ENCODE measurements at places on chromosomes 12 and 14.

- no peak for ATAC-seq
These were observed 35.1 kb downstream of the EIF2S3B start for GRCh38 chr12:10540776-10541205.

GRCh38 chr12:54294953-54295566, 5.8 kb downstream of the NFE2 start:
- ATAC-seq: no peak

GRCh38 chr14:44405011-44405486, 102.0 kb downstream of the FSCB start:
- no peak for ATAC-seq

DNA sequence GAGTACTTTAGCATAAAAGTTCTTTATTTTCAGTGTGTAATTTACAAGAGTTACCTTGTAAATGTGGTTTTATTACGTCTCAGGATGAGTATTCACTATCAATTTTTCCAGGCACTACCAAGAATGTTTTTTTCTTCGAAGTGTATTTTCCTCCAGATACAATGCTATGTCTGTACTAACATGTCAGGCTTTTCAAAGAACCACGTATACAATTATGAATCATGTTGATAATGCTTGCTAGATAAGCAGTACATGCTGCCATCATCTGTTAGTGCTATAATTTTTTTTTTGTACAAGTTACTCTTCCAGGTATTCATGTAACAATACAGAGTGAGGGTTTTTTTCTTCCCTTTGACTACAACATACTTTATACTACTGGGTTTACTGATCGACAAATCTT, 5.6 kb upstream of the KANSL2 start:
- ATAC-seq: no peak

DNA sequence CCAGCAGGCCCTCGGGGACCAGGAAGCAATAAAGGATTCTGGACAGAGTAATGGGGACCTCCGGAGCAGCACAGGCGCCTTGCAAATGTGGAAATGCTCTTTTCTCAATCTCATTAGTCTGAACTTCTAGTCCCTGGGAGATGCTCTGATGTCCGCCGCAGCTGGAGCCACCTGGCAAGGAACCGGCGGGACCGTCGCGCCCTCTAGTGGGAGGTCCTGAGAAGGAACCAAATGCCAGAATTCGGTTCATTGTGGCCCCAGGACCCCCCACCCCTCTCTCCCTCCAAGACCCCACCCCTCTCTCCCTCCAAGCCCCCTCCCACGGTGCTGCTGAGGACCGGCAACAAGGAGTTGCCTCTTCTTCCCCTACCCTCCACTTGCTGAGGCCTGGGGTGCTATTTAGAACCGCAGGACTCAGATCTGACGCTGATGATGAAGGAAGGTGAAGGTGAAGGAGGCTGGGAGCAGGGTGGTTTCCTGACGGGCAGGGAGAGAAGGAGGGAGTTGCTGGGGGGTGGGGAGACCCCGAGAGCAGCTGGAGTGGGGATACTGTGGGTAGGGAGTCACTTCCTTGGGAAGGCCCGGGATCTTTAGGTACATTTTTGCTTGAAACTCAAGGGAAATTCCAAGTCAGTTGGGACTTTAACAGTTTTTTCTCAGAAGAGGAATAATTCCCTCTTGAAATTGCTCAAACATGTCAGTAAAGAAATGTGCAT, 42.5 kb downstream of the SMIM41 start:
- ATAC-seq: peak; percentile 70

- no peak for ATAC-seq
These were observed 146.5 kb downstream of the SAMD4A start for GRCh38 chr14:54713379-54713778.

DNA sequence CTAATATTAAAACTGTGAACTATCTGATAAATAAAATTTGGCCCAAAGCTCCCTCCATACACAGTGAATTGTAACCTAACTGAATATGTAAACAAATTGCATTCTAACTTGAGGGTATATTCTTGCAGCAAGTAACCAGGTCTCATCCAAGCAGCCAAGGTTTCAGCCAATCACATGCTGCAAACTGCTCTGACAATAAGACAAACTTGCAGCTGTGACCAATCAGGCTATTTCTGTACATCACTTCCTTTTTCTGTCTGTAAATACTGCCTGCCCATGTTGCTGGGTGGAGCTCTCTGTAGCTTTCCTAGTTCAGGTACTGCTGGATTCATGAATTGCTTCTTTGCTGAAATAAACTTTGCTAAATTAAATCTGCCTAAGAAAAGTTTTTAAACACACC, 499.0 kb downstream of the GALC start:
- ATAC-seq: no peak

- peak; percentile 64 for ATAC-seq
These were observed 1.4 kb downstream of the FIGNL2 start for GRCh38 chr12:51846911-51847642.

- ATAC-seq: no peak
These were observed 110.9 kb downstream of the FSCB start for GRCh38 chr14:44396226-44396625.

DNA sequence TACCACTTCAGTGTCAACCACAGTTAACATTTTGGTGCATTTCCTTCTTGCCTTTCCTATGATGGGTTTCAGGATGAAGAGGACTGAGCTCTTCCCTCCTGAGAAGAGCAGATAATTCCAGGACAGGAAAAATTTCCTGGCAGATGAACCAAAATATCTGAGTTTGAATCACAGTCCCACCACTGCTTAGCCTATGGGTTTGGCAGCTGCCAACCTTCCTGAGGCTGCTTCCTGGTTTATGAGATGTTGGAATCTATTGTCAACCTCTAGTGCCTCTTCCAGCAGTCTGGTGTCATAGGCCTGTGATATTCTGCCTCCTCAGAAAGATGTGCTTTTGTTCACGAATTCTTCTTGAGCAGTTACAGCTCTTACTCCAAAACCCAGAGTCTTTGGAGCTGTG, 197.4 kb upstream of the FRMD6 start:
- ATAC-seq: no peak

DNA sequence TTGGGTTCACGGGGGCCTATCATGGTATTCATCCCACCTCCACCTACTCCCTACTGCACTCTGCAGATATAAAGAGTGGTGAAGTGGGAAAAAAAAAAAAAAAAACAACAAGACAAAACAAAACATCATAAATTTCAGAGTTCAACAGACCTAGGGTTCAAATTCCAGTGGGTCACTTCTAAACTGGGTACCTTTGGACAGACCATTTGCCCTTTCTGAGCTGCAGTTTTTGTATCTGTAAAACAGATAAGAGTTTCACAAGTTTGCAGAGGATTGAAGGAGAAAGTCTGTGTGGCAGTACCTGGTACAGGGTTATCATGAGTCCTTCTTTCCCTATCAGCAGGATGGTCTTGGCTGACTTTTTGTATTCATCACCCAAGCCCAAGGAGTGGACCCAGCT, 211.2 kb upstream of the EEA1 start:
- no peak for ATAC-seq

DNA sequence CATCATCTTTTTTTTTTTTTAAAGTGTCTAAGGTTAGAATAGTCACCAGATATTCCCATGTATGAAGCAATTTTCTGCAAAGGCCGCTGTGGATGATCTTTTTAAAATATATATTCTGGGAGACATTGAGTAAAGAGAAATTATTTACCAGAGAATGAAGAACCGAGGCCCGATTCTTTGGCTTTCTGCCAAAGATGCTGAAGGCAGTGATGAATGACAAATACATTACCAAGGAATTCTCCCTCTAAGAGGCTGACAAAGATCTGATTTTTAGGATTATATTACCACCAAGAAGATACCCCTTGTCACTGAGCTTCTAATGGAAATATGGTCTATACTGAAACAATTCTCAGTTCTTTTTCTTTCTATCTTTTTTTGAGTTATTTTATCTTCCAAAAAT, 336.8 kb downstream of the NAV3 start:
- no peak for ATAC-seq

DNA sequence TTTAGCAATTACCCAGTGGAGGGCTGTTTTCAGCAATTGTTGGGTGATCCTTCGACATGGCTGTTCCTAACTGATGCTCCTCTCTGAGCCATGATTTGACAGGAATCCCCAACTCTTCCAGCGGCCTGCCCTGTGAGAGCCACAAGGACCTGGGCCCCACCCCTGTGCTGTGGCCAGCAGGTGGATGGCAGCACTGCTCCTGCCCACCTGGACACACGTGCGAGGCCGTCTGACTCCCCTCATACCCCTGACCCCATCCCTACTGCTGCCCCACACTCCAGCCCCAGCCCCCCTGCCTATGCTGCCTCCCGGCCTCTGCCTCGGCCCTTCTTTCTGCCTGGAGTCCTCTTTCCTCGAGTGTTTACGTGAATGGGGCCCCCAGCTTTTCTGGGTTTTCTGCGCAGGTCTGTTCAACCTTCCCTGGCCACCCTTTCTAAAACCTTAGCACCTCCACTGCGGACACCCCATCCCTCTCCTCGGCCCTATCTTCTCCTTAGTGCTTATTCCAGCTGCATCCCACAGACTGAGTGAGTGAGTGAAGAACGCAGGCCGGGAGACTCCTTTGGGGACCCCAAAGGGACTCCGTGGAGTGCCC, 111.4 kb downstream of the DICER1 start:
- ATAC-seq: no peak

GRCh38 chr12:116365114-116365513, 87.6 kb upstream of the MED13L start:
- no peak for ATAC-seq

- no peak for ATAC-seq
These were observed 36.2 kb upstream of the FZD10 start for GRCh38 chr12:130126023-130126432.

DNA sequence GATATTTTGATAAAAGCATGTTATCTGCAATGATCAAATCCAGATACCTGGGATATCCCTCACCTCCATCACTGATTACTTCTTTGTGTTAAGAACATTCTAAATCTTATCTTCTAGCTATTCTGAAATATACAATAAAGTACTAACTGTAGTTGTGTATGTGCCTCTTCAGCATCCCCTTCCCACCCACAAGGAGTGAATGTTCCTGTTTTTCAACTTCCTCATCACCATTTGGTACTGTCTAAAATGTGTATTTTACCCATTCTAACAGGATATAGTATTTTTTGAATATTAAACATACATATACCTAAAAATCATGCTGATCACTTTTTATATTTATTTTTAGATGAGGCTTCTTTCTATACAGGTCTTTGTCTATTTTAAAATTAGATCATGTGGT, 1252.6 kb downstream of the TMEM121 start:
- no peak for ATAC-seq

GRCh38 chr14:101030586-101030985, 127.1 kb upstream of the RTL1 start:
- ATAC-seq: no peak

- ATAC-seq: no peak
These were observed 12.9 kb downstream of the ISCA2 start for GRCh38 chr14:74506411-74506851.

- ATAC-seq: no peak
These were observed 187.2 kb upstream of the MYL2 start for GRCh38 chr12:111107392-111108178.

- no peak for ATAC-seq
These were observed 189.4 kb downstream of the RPS29 start for GRCh38 chr14:49396801-49397200.

- ATAC-seq: no peak
These were observed 138.2 kb upstream of the TSPAN8 start for GRCh38 chr12:71295953-71296352.

DNA sequence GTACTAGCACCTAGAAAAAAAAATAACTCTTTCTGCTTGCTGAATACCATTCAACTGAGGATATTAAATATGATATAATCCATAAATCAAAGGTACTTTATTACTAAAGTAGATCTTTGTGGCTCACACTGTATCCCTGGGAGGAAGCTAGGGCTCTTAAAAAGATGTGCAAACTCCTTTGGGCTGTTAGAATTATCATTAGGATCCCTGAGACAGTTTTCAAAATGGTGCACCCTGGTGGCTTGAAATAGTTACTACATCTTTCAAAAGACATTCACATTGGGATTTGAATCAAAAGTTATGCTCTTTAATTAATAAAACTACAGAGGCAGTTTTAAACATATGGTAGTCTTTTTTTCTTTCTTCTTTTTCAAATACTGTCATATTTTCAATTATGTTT, 228.5 kb upstream of the G2E3 start:
- ATAC-seq: no peak

DNA sequence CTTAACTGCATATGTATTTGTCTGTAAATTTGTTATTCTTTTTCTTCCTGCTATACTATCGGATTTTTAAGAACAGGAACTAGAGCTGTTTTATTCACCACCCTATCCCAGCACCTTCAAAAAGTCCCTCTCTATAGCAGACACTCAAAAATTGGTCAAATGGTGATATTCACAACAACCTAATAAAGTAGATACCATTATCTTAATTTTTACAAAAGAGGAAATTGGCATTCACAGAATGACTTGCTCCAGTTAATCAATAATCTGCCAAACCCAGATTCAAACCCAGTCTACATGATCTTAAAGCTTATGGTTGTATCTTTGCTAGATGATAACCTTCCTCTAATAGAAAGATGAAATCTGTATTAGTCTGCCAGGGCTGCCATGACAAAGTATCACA, 426.6 kb downstream of the EGLN3 start:
- ATAC-seq: no peak

DNA sequence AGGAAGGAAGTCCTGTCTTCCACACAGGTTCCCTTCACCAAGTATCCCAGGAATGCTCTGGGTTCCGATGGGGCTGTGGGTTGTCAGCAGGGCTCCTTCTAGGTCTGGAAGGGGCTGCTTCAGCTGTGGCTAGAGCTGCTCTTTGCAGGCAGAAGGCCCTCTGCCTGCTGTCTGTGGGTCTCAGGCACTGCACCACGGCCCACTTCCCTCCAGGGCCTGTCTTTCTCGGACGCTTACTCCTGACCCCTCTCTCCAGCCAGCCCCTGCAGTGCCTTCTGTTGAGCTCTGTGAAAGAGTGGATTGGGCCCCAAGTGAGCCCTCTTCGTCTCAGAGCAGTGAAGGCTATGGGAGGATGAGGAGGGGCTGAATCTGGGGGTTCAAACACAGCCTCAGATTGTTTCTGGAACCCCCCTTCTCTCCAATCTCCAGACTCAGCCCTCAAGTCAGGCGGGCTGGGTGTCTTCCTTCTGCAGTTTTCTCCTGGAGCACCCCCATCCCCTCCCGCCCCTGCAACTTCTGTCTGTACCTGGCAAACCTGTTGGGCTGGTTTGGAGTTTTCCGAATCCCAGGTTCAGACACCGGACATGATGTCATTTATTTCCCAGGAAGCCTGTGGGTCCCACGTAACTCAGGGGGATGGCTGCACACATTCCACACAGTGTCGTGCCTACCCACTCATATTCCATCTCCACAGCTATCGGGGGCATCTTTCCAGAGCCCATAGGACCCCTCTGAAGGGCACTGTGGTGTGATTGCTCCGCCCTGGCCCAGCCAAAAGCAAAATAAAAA, 24.9 kb upstream of the SPPL3 start:
- ATAC-seq: no peak

GRCh38 chr14:61130512-61131260, 149.6 kb downstream of the SLC38A6 start:
- ATAC-seq: no peak

DNA sequence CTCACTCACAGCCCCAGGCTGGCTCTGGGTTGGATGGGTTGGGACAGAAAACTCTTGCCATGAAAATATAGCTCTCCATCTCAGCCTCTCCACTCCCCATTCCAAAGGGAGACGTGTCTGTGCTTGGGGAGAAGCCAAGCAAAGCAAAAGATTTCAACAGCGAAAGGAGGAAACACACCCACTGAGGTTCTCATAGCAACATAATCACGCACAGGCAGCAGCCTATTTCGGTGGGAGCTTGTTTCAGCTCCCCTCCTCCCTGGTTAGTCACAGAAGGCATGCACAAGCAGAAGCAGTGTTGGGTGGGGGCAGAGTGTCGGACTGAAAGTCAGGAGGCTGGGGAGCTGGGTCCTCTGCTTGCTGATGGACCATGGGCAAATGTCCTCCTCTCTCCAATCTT, 1.9 kb upstream of the PRMT8 start:
- peak; percentile 51 for ATAC-seq

All from motor neuron (in vitro differentiated cells).